ENCODE measurements at places on chromosomes 7 and 10.

DNA sequence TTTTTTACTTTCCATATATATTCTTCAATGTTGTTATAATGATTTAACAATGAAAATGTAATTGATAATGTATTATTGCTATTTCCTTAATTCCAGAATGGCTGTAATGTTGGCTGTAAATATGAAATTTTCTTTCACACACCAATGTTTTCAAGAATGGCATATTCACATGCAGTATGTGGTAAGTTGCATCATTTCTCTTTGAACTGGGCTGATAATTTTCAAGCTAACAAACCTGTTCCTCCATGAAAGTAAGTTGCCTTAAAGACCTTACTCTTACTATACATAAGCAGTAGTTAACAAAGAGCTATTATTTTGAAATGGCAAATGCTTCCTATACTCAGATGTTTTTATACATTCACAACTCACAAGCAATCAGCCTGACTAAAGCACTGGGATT lies 154.5 kb downstream of the TMEM168 start:
- no peaks in the 10 kb centered on the region for H3K27me3 ChIP-seq
- DNase-seq: no peak
- H3K4me1 ChIP-seq: no peaks in the 10 kb centered on the region
- H3K36me3 ChIP-seq: no peaks in the 10 kb centered on the region

- H3K27me3 ChIP-seq: no peaks in the 10 kb centered on the region
- H3K36me3 ChIP-seq: no peaks in the 10 kb centered on the region
- H3K4me3 ChIP-seq: no peak overlapping the region
- H3K4me1 ChIP-seq: no peaks in the 10 kb centered on the region
Measured at GRCh38 chr7:139958599-139959284, 104.0 kb downstream of the PARP12 start.

- no peaks in the 10 kb centered on the region for H3K27me3 ChIP-seq
- H3K4me1 ChIP-seq: no peaks in the 10 kb centered on the region
- no peak overlapping the region for H3K4me3 ChIP-seq
- no peaks in the 10 kb centered on the region for H3K36me3 ChIP-seq
Measured at GRCh38 chr7:14021069-14021468, 31.6 kb upstream of the ETV1 start.

DNA sequence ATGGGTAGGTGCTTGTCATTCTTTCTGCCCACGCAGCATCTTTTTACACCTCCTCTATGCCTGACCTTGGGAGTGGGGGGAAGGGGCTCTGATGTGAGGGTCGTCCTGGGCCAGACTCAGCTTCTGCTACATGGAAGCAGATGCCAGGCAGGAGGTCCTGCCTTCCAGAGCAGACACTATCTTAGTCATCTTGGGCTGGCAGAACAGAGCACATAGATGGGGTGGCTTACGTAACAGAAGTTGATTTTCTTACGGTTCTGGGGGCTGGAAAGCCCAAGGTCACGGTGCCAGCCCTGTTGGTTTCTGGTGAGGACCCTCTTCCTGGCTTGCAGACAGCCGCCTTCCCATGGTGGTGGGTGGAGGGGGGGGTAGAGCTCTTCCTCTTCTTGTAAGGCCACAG lies 159.0 kb downstream of the PRKAG2 start:
- no peaks in the 10 kb centered on the region for H3K27me3 ChIP-seq
- H3K27ac ChIP-seq: no peak overlapping the region
- H3K4me3 ChIP-seq: no peak overlapping the region
- H3K4me1 ChIP-seq: no peaks in the 10 kb centered on the region
- no peaks in the 10 kb centered on the region for H3K36me3 ChIP-seq

GRCh38 chr7:134527979-134528371 lies 608 bp downstream of the AKR1B10 start:
- no peaks in the 10 kb centered on the region for H3K4me1 ChIP-seq
- H3K36me3 ChIP-seq: no peaks in the 10 kb centered on the region
- no peak for DNase-seq
- H3K27ac ChIP-seq: no peak overlapping the region

- no peaks in the 10 kb centered on the region for H3K27me3 ChIP-seq
- no peak overlapping the region for H3K4me3 ChIP-seq
- no peaks in the 10 kb centered on the region for H3K4me1 ChIP-seq
- no peaks in the 10 kb centered on the region for H3K36me3 ChIP-seq
- DNase-seq: no peak
Measured at GRCh38 chr7:40827222-40828085, 692.6 kb downstream of the SUGCT start.

DNA sequence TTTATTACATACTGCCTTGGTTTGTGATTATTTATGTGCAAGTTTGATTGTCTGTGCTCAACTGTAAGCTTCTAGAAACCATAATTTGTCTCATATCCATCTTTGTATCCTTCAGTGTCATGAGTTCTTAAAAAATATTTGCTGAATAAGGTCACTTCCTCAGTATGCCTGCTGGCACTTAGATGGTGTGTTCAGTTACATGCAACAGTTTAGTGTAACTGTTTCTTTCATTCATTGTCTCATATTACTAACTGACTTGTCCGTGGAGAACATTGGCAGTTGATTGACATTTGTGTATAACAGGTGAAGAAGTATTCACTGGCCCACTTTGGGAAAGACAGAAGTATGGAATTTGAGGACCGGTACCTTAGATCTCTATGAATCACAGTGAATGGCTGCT lies 236.9 kb downstream of the PRKG1 start:
- no peak overlapping the region for H3K27ac ChIP-seq
- H3K27me3 ChIP-seq: no peaks in the 10 kb centered on the region
- no peak overlapping the region for H3K4me3 ChIP-seq
- H3K36me3 ChIP-seq: no peaks in the 10 kb centered on the region
- DNase-seq: no peak

DNA sequence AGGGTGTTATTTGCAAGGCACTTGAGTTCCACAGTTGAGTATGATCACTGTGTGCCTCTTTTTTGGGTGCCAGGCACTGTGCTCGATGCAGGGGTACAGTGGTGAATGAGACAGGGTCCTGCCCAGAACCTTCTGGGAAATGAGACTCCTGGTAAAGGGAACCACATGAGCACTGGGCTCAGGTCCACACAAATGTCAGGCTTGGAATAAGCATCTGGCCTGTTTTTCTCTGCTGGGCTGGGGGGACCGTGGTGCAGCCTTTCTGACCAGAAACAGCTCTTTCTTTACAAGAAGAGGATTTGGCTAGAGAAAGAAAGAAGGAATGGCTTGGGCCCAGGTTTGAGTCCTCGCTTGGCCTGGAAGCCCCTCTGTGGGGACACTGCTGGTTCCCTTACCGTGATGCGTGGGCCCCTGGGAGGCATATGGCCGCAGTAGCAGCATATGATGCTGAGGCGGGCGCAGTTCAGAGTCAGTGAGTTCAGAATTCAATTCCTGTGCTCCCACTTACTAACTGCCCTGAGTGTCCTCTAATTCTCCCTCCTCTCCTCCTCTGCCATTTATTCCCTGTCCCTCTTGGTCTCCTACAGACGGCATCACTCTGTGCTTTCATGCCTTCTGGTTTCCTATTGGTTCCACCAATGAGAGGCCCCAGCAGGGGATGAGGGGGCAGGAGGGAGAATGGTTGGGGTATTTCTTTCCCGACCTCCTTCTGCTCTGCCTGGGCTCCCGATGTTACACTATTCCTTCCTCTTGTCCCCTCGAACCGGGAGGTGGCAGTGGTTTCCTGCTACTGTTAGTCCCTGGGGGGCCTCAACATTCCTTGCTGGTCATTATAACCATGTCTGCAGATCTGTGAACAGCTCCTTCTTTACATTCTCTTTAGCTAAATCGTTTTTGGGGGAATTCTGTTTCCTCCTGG lies 9.6 kb upstream of the KCP start:
- H3K27me3 ChIP-seq: peaks cover 54% of the 10 kb centered on the region
- DNase-seq: no peak
- peaks cover 4% of the 10 kb centered on the region for H3K4me1 ChIP-seq
- H3K27ac ChIP-seq: no peak overlapping the region

DNA sequence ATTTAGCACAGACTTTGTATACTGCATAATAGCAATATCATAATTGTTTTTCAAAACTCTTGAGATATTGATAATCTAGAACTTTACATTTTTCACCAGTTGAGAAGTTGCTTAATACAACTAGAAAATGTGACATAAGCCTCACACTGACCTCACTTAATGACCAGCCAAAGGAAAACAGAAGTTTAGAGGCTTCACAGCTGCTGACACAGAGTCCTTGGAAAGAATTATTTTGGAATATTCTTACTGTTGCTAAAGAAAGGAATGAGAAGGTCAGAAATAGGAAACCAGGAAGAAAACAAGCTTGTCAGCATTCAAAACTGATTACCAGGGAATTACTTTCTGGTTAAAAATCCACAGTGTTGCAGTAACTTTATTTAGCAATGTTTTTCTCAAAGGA lies 35.5 kb upstream of the WASL start:
- H3K4me3 ChIP-seq: no peak overlapping the region
- no peak for DNase-seq
- peaks cover 2% of the 10 kb centered on the region for H3K27me3 ChIP-seq
- H3K27ac ChIP-seq: no peak overlapping the region
- no peaks in the 10 kb centered on the region for H3K4me1 ChIP-seq
- no peaks in the 10 kb centered on the region for H3K36me3 ChIP-seq

DNA sequence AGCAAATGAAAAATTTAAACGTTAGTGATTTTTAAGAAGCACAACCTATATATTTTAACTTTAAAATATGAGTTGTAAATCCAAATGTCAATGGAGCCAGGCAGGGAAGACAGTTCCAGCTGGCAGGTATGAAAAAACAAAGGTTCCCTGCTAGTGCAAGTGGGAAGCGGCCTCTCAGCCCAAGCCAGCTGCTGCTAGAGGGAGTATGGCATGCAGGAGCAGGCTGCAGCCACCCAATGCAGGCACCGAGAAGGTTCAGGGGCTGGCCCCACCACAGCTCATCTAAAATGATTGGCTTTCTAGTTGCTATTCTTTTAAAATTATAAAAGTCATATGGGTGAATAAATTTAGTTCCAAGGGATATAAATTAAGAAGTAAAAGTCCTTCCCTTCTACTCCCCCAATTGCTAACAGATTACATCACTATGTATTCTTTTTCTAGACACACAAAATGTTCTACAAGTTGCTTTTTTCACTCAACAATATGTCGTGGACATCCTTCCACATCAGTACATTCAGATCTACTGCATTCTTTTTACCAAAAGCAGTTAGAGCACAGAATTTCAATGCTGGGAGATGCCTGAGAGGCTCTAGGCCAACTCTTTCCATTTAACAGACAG lies 69.3 kb downstream of the SGMS1 start:
- H3K4me1 ChIP-seq: peaks cover 14% of the 10 kb centered on the region
- H3K4me3 ChIP-seq: no peak overlapping the region
- DNase-seq: no peak
- no peak overlapping the region for H3K27ac ChIP-seq

- no peak overlapping the region for H3K27ac ChIP-seq
- H3K27me3 ChIP-seq: peaks cover 2% of the 10 kb centered on the region
- H3K4me3 ChIP-seq: no peak overlapping the region
- DNase-seq: peak; percentile 77
- no peaks in the 10 kb centered on the region for H3K4me1 ChIP-seq
Measured at GRCh38 chr10:80662429-80663261, 124.9 kb downstream of the SH2D4B start.

GRCh38 chr10:123855008-123855684 lies 36.5 kb downstream of the CPXM2 start:
- no peaks in the 10 kb centered on the region for H3K4me1 ChIP-seq
- H3K4me3 ChIP-seq: no peak overlapping the region
- H3K36me3 ChIP-seq: no peaks in the 10 kb centered on the region

DNA sequence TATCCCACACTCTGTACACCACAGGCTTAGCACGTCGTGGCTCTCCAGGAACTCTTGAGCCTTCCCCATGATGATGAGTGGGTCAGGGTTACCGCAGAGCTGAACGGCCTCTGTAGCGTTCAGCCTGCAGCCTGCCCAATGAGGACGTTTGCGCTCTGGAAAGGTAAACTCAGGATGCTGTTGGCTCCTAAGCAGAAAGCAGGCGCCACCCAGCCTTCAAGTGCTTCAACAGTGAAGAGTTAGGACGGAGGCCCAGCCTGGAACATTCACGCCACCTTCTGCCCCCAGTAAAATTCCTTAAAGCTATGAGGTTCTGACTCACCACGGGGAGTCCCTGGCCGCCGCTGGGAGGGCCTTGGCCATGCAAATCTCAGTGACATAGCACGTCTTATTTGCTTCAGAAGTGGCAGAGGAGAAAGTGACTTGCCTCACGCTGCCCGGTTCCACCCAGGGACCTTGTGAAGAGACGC lies 161.5 kb upstream of the SH2B2 start:
- no peak overlapping the region for H3K27ac ChIP-seq
- no peak for DNase-seq
- no peaks in the 10 kb centered on the region for H3K27me3 ChIP-seq

DNA sequence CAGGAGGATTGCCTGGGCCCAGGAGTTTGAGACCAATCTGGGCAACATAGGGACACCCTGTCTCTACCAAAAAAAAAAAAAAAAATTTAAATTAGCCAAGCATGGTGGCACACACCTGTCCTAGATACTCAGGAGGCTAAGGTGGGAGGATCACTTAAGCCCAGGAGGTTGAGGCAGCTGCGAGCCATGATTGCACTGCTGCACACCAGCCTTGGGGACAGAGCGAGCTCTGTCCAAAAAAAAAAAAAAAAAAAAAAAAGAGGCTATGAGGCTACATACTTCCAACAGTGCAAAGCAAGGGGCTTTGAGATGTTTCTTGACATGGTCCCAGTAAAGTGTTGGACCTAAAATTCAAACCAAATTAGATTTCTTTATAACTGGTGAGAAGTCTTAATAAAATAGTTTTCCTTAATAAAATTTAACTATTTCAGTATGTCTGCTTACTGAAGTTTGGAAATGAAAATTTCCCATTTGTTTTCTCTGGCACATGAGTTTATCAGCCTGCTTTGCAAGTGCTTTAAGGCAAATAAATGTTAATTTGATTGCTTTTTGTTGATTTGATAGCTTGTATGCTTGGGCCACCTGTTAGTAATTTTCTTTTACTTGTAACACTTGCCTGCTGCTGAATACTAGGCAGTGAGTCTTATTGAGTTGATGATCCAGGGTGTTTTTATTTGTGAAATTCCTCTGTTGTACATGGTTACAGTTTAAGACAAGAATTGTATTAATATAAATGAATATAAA lies 16.1 kb downstream of the CALU start:
- peaks cover 47% of the 10 kb centered on the region for H3K36me3 ChIP-seq
- DNase-seq: no peak
- H3K27me3 ChIP-seq: no peaks in the 10 kb centered on the region
- H3K4me3 ChIP-seq: no peak overlapping the region

- no peak for DNase-seq
- no peaks in the 10 kb centered on the region for H3K27me3 ChIP-seq
- H3K4me3 ChIP-seq: no peak overlapping the region
- peaks cover 28% of the 10 kb centered on the region for H3K4me1 ChIP-seq
Measured at GRCh38 chr10:110994406-110995086, 75.1 kb downstream of the SHOC2 start.

DNA sequence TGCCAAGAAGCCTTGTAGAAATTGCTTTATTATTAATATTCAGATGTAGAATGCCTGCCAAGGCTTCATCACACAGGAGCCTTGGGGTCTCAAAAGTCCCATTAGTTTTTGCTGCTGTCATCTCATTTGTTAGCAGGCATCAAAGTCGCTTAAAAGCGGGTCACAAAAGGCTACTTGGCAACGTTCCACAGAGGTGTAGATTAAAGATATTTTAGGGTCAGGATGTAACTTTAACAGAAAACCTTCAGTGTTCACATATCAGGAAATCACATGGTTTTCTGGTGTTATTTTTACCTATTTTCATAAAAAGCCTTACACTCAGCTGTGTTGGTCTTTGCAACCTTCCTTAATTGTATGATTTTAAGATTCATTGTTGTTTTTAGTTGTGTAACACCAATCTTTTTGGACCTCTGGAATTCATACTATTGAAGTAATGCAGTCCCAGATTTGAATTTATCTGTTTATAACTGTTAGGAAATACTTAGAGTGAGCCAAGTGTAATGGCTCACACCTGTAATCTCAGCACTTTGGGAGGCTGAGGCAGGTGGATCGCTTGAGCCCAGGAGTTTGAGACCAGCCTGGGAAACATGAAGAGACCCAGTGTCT lies 65.3 kb downstream of the TET1 start:
- no peaks in the 10 kb centered on the region for H3K36me3 ChIP-seq
- no peak for DNase-seq
- H3K4me1 ChIP-seq: peaks cover 23% of the 10 kb centered on the region
- no peaks in the 10 kb centered on the region for H3K27me3 ChIP-seq
- H3K27ac ChIP-seq: peak overlapping the region; percentile 67

Measured in activated CD8-positive, alpha-beta T cell treated with anti-CD3 and anti-CD28 coated beads, Interleukin-2, amount 10 ng/mL, durations not matched to agents 7 days and 5 days (primary cell).